Fibroblast of the aortic adventitia (primary cell): ENCODE measurements at places on chromosomes 11 and 22.

- no peak for DNase-seq
Observed at GRCh38 chr22:18073467-18073866, 4.3 kb upstream of the PEX26 start.

- peak; percentile 21 for DNase-seq
Observed at GRCh38 chr11:33980897-33981296, 70.6 kb upstream of the CAPRIN1 start.

GRCh38 chr11:76293189-76293631 lies 86.9 kb upstream of the WNT11 start:
- DNase-seq: no peak

GRCh38 chr11:128397362-128397761 lies 190.0 kb downstream of the ETS1 start:
- no peak for DNase-seq

GRCh38 chr11:10114593-10115404 lies 179.2 kb downstream of the SBF2 start:
- no peak for DNase-seq

- no peak for DNase-seq
Observed at GRCh38 chr11:69101792-69102695, 53.3 kb downstream of the TPCN2 start.

GRCh38 chr11:60925868-60926267 lies 1.6 kb downstream of the TMEM132A start:
- DNase-seq: peak; percentile 45

- DNase-seq: no peak
Observed at GRCh38 chr22:29871684-29872083, 11.3 kb upstream of the MTMR3 start.

GRCh38 chr11:64239662-64240434 lies 1.0 kb upstream of the FKBP2 start:
- no peak for DNase-seq

DNA sequence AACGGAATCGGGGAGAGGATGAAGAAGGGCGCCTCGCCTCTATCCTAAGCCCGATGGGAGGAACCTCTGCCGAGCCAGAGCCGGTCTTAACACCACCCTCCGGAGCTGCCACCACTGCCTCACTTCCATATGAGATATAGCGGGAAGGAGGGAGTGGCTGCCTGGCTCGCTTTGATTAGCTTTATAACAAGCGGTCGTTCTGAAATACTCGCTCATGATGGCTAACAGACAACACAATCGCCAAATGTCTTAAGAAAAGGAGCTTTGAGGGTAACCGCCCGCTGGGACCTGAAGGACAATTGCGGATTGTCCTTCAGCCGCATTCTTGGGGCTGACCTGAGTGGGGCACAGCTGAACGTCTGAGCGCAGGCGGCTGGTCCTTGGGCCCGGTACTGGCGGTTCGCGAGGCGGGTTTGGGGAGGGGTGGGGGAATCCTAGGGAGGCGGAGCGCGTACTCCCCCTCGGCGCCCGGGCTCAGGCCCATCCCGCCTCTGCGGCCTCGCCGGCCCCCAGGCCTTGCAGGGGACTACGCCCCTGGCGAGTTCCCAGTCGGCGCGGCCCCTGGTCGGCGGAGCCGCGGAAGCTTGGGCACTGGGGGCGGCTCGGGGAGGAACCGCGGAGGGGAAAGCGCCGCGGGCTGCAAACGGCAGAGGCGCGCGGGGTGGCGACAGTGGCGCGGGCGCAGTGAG lies at the start of gene PLAAT5:
TSS of gene PLAAT5 (minus strand) at position 617 of the 689 bp plus-strand sequence. CDS start at position 484, 133 bp downstream.
- peak; percentile 14 for DNase-seq

DNA sequence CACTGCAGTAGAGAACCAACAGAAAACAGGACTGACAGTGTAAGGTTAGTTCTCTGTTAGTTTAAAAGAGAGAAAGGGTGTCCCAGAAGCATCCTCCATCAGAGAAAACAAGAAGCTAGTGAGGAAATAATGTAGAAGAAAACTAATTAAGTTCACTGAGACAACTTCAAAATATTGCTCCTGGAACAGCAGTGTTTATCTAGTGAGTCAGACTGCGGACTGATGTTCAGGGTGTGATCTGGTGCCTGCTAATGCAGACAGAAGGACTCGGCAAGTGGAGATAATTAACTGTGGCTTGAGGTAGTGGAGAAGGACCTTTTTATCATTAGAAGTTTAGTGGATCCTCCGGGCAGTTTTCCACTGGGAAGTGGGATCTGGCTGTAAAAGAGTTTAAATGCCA lies 55.4 kb downstream of the CDON start:
- peak; percentile 35 for DNase-seq

DNA sequence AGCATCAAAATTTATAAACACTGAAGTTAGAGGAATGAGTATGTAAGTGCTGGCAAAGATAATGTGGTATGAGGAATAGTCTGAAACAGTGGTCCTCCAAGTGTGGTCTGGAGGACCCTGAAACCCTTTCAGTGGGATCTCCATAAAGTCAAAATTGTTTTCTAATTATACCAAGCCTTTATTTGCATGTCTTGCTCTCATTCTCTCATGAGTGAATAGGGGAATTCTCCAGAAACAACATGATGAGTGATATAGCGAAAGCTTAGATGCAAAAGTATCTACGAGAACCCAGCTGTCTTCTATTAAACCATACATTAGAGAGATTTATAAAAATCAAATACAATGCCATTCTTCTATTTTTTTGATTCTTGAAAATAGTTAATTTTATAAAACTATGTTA lies 145.0 kb upstream of the RAG2 start:
- no peak for DNase-seq

DNA sequence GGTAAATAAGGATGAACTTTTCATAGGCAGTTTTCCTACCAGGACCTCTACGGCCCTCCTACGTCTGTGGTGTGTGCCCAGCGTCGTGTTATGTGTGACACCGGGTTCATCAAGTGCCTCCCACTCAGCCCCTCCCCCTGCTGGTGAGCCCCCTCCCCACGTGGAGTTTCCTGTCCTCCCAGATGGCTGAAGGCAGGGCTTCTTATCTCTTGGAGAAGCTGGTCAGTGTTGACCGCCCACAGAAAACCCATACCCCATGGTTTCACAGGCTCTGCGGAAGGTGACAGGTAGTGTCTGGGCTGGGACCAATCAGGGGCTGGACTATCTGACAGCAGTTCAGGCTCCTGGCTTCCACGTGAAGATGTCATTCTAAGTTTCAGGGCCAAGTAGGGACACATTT lies 393.5 kb downstream of the TBC1D22A start:
- no peak for DNase-seq

DNA sequence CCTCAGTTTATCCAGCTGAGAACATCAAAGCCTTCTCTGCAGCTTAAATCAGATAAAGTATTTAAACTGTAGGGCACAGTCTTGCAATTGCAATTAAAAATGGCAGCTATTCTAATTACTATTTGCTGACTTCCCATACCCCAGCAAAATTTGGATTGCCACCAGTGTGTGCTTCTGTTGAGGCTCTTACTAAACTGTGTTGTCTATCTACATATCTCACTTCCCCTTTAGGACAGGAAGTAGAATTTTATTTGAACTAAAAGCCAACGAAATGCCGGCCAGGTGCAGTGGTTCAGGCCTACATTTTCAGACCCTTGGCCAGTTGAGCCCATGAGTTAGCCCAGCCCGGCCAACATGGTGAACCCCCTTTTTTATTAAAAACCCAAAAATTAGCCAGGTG lies 7.1 kb downstream of the SAA4 start:
- no peak for DNase-seq

- peak; percentile 74 for DNase-seq
Observed at GRCh38 chr11:32172848-32173834, 82.3 kb downstream of the RCN1 start.

DNA sequence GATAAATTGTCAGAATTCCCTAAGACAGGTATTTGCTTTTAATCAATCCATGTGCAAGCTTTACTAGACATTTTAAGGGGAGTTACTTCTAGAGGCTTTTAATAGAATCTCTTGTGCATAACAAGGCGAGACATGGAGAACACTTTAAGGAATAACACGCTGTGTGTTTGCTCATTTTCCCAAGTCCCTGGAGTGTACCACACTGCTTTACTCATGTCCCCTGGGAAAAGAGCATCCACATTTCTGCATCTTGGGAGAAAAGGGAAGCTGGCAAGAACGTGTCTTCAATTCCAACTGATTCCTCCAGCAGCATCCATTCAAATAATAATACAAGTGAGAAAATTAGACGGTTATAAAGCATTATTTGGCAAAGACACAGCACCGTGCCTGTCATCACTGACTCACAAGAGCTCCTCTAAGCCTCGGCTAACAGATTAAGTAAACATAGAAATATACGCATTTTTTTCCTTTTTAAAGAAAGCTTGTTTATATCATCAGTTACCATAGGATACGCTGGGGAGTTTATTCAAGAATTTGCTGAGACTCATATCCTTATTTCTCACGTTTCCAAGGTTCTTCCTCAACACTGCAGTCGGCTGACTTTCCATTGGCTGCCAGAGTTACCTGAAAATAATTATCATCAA lies 121.5 kb downstream of the CD44 start:
- peak; percentile 81 for DNase-seq

- DNase-seq: no peak
Observed at GRCh38 chr22:20032407-20032991, 11.6 kb downstream of the TANGO2 start.

DNA sequence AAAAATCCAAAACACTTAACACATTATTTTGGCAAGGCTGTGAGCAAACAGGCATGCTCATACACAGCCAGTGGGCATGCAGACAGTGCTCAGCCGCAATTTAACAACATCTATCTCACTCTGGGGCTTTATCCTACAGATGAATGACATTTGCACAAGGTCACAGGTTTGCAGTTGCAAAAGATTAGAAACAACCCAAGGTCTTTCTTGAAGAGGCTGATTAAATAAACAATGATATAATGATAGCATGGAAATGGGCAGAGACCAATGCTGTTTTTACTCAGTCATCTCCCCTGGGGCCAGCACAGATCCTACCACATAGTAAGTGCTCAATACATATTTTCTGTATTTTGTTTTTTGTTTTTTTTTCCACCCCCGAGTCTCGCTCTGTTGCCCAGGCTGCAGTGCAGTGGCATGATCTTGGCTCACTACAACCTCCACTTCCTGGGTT lies 9.4 kb downstream of the A4GALT start:
- peak; percentile 39 for DNase-seq

DNA sequence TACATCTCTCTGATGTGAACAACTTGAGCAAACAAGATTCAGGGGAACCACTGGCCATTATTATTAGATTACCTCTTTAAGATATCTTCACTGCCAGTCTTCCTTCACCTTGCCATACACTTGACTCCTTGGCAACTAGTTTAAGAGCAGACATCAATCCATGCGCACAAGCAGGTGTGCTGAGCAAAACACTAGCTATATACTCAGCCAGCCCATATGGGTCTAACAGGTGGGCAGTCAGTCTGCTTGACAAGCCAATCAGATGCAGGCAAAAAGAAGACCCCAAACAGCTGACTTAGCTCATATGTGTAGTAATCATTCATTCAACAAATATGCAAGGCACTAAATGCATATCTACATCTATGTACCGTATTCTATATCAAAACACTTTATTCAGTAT lies 101.2 kb downstream of the SIK3 start:
- no peak for DNase-seq

DNA sequence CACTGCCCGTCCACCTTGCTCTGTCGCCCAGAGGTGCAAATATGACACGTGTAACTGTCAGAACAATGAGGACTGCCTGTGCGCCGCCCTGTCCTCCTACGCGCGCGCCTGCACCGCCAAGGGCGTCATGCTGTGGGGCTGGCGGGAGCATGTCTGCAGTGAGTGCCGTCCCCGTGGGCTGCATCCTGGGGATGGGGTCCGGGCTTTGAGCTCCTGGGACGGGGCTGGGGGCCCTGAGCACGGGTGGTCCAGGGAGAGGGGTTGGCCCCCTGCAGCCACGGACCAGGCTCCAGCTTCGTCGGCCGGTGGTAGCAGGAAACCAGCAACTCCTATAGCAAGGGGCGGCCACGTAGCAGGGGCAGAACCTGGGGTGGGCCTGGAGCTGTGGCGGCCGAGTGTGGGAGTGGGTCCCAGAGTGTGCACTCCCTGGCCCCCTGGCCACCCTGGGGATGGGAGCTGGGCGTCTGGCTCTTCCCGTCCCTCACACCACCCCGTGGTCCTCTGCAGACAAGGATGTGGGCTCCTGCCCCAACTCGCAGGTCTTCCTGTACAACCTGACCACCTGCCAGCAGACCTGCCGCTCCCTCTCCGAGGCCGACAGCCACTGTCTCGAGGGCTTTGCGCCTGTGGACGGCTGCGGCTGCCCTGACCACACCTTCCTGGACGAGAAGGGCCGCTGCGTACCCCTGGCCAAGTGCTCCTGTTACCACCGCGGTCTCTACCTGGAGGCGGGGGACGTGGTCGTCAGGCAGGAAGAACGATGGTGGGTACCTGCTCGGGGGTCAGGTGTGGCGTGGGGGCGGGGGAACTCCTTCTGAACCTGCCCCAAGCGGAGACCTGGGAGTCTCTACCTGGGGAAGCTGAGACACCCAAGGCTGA lies 10.1 kb downstream of the MUC2 start:
- DNase-seq: no peak

GRCh38 chr11:68839911-68840641 lies 1.6 kb downstream of the CPT1A start:
- DNase-seq: peak; percentile 42

- no peak for DNase-seq
Observed at GRCh38 chr11:104105155-104105554, 58.8 kb downstream of the PDGFD start.

DNA sequence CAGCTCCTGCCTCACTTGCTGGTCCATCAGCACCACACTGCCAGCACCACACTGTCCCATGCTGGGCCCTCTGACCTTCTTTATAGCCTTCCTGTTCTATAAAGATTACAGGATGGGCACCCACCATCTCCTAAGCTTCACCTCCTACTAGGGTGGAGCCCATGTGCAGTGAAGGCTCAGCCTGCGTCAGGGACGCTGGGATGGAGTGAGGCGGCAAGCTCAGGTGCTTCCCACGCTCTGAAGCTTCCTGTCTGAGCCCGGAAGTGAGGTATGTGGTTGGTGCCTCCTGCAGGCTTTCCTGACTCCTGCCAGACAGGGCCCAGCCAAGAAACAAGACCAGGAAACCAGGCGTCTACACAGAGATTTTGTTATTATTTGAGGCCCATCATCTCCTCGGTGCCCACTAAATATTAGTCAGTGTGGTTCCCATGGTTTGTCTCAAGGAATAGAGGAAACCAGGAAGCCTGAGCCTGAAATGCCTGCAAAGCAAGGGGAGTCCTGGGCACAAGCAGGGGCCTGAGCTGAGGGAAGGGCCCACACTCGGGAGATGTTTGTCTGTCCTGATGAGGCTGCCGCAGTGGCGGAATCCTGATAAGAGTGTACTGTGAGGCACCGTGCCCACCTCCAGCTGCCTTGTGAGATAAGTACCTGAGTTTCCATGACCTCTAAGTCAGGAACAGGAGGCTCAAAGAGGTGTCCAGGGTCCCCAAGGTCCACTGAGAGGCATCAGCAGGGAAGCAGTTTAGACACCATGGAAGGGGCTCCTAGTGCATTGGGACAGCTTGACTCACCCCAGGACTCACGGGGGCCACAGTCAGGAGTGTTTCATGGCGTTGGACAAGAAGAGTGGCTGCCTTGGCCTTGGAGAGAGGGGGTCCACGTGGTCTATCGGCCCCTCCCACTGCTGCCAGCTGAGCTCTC lies 22.0 kb downstream of the RSPH14 start:
- no peak for DNase-seq

GRCh38 chr11:64389851-64390250 lies 30.9 kb downstream of the RPS6KA4 start:
- DNase-seq: no peak
